Natural killer cell treated with Interleukin-12 subunit alpha and Interleukin-12 subunit beta and Interleukin-15 and Interleukin-18, amount 100 ng/mL, for 72 hours (primary cell): ENCODE measurements at places on chromosomes 11 and 22.

DNA sequence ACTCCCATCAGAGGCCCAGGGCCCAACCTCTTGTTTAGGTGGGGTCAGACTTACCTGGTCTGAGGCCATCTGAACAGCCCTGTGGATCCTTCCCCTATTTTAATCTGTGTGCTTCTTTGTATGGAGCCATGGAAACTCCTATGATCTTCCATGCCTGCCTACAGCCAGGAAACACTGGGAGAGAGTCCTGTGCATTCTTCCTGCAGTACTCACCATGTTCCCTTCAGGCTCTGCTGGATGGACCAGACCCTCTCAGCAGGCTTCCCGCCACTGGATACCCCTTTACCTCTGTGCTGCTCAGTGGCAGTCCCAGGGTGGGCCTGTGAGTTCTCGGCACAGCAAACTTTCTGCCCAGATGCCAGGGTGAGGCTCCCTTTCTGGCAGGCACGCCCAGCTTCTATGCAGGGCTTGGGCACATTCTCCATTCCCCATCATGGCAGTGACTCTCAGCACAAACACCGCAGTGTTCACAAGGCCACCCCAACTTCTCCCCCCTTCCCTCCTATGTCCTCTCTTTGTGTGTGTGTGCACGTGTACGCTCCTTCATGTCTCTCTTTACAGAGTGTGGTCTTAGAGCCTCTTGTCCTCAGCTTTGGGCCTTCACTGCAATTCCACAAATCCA is 34.8 kb downstream of the NEU3 start:
- DNase-seq: no peak

GRCh38 chr11:116777056-116777455 is 4.3 kb upstream of the BUD13 start:
- no peak for DNase-seq

- DNase-seq: no peak
Observed at GRCh38 chr22:33829546-33830280, 90.6 kb downstream of the LARGE1 start.

DNA sequence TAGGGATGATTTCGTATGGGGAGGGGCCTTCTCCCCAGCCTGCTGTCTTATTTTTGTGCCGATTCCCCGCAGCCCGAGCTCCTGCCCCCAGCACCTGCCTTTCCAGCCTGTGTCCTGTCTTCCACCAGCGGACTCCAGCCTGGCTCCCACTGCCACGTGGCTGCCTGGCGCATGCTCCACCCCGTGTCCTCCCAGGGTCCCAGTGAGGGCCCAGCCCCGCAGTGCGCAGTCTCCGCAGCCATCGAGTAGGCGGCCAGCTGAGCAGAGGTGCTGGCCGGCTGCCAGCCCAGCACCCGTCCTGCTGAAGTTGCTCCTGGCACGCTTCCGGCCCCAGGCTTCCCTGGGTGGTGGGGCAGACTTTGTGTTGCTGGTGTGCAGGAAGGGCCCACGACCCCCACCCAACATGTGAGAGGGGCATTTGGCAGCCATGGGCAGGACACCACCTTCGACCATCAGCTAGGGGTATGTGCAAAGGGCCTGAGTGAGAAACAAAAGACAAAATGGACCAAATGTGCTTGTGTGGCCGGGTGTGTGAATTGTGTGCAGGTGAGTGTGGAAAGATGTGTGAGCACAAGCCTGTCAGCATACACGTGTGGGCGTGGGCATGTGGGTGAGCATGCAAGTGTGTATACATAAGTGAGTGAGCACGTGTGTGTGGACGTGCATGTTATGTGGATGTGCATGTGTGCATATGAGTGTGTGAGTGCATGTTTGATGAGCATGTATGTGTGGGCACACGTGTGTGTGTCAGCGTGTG is 55.9 kb downstream of the RTN4R start:
- no peak for DNase-seq

GRCh38 chr22:25962711-25963110 is 206.6 kb upstream of the SEZ6L start:
- no peak for DNase-seq

DNA sequence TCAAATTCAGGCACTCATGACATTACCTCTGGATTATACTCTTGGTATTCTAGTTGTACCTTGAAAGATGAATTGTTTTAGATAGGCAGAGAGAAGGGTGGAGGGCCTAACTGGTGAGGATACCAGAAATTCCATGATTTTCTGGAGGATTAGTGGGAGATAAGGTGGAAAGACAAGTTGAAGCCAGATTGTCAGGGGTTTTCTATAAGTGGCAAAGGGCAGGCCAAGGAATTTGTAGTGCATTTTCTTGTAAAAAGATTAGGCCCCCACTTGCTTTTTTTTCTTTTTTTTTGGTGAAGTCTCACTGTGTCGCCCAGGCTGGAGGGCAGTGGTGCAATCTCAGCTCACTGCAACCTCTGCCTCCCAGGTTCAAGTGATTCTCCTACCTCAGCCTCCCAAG is 28.4 kb upstream of the PRDM10 start:
- DNase-seq: no peak

- no peak for DNase-seq
Observed at GRCh38 chr11:76293189-76293631, 86.9 kb upstream of the WNT11 start.

- no peak for DNase-seq
Observed at GRCh38 chr11:72769680-72770079, 17.5 kb upstream of the ARAP1 start.

DNA sequence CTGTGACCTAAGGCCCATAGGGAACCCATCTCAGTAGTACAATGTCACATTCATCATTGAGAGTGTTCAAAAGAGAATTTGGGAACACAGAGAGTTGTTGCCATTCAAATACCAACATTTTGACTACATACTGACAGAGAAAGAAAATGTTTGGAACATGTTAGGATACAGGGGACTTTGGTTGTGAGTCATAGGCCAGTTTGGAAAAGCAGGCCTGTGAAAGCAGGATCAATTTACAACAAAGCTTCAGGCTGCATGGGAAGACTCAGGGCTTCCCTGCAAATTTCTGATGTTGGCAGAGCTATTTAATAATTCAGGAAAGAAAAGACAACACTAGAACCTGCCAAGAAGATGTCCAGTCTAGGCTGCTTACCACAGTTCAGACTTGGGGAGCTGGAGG is 374 bp downstream of the NLRP10 start:
- DNase-seq: no peak

- no peak for DNase-seq
Observed at GRCh38 chr11:41281131-41281742, 178.2 kb downstream of the LRRC4C start.

DNA sequence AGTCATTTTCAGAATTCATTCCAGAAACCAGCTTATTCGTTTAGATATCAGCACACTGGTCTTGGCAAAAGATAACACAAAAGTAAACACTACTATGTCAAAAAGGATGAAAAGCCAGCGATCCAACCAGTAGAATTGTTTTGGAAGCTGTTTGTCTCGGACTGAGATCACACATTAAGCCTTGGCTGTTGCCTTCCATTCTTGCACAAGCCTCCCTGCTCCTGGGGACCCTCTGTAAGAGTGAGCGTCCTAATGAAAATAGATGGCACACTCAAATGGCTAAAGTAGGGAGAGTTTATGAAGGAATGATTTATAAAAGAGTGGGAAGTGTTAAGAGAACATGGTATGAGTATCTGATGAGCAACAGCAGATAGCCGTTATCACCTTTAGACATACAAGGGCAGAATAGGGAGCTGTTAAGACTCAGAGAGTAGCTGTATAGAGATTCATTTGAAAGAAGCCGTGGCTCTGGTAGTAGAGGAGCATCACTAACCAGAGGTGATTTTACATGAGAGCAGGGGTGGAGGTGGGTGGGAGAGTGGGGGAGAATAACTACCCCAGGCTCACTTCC is 25.2 kb downstream of the PDE3B start:
- DNase-seq: no peak

DNA sequence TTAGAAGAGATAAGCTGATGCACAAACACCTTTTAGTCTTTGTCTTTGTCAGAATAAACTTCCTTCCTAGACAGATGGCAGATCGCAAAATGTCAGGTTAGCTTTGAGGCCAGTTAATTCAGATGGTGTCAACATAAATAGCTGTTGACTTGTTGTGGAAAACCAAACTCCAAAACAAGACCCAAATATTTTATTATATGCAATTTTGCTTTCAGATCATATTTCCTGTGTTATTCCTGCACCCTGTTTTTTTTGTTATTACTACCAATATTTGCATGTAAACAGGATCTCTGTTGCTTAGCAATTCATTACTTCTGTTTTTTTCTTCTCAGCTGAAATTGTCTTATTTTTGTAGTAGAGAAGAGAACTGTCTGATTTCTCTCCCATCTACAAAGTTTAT is 316.0 kb downstream of the ETS1 start:
- no peak for DNase-seq

- DNase-seq: no peak
Observed at GRCh38 chr11:62458212-62459002, 39.6 kb downstream of the SCGB1A1 start.

DNA sequence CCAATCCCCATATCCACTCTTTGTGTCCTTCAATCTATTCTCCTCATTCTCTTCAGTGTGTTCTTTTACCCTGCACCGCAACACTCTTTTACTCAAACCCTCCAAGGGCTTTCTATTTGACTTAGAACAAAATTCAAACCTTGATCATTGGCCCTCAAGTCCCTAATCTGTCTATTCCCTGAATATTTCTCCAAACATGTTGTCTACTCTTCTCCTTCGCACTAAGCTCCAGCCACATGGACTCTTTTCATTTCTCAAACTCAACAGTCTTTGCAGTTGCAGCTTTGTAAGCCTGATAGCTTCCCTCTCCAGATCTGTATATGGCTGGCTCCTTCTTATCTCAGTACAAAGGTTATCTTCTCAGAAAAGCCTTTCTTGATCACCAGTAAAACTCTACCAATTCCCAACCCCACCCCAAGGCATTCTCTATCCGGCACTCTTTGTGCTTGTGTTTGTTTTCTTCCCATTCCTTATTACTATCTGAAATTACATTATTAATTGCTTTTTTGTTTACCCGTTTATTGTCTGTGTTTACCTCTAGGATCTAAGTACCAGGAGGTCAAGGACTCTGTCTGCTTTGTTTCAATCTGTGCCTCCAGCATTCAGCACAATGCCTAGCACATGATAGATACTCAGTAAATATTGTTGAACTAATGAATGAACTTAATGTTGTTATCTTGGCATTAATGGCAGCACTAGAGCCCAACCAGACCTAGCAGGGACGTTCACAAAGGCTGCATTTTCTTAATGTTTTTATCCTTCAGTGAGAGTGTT is 147.4 kb downstream of the BBOX1 start:
- DNase-seq: no peak

DNA sequence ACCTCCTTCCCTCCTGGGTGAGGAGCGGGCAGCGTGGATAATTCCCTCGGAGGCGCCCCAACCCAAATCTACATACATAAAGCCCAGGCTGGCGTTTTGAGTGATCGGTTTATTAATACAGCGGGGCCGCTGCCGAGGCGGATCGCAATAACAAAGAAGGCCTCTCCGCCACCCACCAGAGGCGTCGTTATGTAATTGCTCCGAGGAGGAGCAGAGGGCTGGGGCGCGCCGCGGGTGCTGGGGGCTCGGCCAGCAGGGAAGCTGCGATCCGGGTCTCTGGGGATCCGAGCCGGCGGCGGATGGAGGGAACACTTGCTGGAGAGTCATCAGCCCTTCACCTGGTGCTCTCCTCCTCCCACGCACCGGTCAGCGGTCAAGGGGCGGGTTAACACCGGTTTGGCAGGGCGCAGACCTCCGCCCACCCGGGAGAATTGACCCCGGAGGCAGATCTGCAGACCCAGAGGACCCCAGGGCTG is 6.4 kb upstream of the TP53I11 start:
- no peak for DNase-seq

DNA sequence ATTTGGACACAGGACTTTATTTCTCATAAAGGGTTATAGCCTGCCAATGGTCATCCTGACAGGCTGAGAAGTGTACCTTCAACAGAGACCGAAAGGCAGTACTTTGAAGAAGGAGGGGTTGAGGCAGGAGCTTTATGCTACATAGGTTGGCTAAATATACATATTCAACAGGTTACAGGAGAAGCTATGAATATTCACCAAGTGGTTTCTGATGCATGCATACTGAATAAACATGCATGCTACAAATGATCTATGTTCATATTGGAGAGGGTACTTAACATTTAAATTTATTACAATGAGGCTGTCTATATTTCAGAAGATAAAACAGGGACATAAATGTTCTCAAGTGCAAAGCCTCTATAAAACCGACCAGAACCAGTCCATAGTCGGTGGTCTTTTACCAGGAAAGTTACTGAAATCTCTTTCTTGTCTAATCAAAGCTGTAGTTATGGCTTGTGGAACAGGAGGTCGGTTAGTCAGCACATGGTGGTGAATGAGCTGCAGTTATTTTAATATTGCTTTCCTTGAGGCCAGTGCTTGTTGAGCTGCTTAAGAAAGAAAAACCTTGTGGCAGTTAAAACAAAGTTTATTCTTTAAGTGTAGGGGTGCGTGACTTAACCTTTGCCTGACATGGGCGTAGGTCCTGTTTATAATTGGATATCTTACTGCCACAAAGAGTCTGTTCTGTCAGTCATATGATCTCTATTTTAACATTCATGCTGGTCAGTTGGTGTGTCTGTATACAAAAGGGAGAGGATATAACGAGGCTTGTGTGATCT is 19.5 kb downstream of the CNTF start:
- DNase-seq: no peak

DNA sequence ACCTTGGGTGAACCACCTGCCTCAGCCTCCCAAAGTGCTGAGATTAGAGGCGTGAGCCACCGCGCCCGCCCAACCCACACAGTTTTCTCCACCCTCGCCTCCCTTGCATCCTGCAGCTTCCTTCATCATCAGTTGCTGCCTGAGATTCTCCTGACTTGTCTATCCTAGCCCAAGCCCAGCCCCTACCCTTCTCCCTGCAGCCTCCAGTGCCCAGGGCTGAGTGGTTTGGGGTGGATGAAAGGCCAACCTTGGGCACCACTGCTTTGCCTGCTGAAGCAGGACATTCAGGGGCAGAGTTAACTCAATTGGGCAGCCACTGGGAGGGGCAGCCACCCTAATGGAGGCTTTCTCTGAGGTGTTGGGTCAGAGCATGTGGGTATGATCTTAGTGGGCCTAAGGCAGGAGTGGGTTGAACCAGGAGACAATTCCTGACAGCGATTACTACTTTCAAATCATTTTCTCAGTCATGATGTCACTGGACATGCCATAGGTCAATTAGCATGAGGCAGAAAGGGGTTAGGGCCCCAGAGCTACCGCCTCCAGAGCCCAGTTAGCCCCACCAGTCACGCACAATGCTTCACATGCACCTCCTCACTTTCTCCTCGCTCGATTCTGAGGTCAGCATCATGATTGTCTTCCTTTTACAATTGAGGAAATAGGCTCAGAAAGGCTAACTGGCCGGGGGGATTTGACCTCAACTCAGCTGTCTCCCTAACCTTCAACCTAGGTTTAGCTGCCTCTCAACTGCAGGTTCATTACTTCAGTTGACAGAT is 1.0 kb upstream of the FKBP2 start:
- DNase-seq: no peak

- no peak for DNase-seq
Observed at GRCh38 chr11:91922846-91923245, 301.8 kb upstream of the FAT3 start.

GRCh38 chr11:130131961-130132850 is 27.4 kb upstream of the ST14 start:
- DNase-seq: peak; percentile 75

- no peak for DNase-seq
Observed at GRCh38 chr11:93225662-93226061, 27.9 kb upstream of the SLC36A4 start.
